ENCODE measurements at places on chromosomes 1 and 21. TPM values are rescaled to one million over a fixed set of nuclear protein-coding genes. Genes with fewer than 3 reads are reported as not detected.

The ASAP3 gene
- 13.8 TPM for total RNA-seq

The GOLT1A gene
- not detected for total RNA-seq

The FAM20B gene
- 46.9 TPM for total RNA-seq

The GAS5 gene
- 503 TPM for total RNA-seq

GRCh38 chr1:2821966-2822620 is 20.6 kb upstream of the TTC34 start:
- peak; percentile 24 for DNase-seq
